NCI-H748 treated with DMSO at 0.1 percent for 48 hours (cell line): ENCODE measurements at places on chromosomes 1 and 21.

- DNase-seq, result no peak
Measured at GRCh38 chr1:110310300-110310699, 28.9 kb upstream of the RBM15 start.

DNA sequence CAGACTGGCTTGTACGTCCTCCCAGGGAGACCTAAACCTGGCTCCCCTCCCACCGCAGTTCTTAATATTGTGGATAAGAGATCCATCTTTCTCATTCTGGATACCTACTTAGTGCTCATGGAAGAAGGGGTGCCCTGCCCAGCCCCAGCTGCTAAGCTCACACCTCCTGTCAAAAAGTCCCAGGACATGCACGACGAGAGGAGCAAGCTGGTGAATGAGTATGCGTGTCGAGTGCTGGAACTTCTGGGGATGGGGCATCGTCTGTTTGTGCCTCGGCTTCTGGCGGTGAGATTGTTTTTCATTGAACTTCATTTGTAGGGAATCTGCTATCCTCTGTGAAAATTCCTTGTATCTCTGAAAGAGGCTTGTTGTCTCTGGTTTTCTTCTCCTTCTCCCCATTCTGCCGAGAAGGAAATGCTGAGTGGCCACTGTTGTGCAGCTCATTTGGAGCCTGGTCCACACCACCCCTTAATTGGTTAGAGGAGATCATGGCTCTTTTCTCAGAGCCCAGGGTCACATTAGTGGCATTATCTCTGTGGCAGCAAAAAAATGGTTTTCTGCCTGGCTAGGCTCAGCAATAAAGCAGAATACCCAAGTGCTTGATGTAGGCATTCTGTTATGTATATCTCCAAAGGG, 199.4 kb upstream of the CACYBP start:
- no peak for DNase-seq

DNA sequence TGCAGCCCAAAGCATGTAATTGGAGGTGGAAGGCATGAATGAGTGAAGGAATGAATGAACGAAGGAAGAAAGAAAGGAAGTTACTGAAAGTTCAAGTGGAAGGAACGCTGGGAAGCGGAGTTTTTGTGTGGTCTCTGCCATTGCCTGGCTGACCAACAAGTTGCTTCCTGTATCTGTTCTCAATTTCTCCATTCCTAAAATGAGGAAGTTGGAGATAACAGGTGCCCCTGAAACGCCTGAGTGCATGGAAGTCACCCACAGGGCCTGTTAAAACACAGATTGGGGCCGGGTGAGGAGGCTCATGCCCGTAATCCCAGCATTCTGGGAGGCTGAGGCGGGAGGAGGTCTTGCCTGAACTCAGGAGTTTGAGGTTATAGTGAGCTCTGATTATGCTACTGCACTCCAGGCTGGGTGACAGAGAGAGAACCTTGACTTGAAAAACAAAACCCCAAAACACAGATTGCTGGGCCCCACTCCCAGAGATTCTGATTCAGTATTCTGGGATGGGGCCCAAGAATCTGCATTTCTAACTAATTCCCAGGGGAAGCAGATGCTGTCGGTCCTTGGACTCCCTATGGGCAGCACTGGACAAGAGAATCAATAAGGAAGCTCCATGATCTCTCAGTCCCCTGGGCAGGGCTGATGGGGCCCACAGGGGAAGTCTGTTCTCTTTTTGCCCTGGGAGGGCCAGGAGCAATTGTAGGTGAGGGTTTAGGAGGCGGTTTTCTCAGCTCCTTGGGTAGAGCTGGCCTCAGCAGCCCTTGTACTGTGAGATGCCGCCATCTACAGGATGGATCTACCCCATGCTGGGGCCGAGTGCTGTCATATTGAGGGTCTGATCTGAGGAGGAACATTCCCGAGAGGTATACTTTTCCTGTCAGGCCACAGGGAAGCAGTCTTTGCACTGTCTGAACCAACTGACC, 3.3 kb upstream of the CNR2 start:
- no peak for DNase-seq

- no peak for DNase-seq
Measured at GRCh38 chr1:165116171-165116570, 240.3 kb downstream of the LMX1A start.

DNA sequence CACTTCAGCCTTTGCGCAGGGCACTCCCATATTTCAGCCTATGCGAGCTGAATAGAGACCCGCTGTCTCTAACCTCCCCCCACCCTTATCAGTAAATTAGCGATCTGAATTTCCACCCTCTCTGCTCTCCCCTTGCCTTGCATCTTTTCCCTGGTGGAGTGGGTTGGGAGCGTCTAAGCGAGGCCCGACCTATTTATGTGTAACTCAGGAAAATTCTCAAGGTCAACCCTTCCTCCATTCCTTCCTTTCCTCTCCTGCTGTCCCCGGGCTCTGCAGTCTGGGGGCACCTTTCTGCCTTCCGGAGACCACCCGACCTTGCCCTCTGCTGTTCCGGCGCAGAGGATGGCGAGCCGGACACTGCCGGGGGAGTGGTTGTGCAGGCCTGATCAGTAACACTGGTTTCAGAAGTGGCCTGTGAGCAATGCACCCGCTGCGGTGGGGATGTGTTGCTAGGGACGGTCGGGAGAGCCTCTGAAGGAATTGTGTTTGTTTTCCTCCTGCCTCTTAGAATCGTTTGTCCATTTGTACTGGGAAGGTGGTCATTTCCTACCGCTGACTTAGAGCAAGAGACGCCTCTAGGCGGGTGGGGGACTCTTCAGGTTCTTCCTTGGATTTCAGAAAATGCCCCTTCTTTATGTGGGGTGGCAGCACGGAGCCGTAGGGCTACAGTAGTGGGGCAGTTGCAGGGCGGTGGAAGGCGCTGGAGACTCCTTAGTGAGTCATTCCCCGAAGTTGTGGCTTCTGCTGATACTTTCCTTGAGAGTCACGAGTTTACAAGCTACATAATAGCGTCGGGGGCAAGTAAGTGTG, 513 bp downstream of the MGST3 start:
- peak; percentile 80 for DNase-seq

- DNase-seq, result no peak
Measured at GRCh38 chr1:172236958-172237357, 183.5 kb upstream of the C1orf105 start.

- no peak for DNase-seq
Measured at GRCh38 chr1:214901718-214902117, 180.8 kb upstream of the KCNK2 start.

DNA sequence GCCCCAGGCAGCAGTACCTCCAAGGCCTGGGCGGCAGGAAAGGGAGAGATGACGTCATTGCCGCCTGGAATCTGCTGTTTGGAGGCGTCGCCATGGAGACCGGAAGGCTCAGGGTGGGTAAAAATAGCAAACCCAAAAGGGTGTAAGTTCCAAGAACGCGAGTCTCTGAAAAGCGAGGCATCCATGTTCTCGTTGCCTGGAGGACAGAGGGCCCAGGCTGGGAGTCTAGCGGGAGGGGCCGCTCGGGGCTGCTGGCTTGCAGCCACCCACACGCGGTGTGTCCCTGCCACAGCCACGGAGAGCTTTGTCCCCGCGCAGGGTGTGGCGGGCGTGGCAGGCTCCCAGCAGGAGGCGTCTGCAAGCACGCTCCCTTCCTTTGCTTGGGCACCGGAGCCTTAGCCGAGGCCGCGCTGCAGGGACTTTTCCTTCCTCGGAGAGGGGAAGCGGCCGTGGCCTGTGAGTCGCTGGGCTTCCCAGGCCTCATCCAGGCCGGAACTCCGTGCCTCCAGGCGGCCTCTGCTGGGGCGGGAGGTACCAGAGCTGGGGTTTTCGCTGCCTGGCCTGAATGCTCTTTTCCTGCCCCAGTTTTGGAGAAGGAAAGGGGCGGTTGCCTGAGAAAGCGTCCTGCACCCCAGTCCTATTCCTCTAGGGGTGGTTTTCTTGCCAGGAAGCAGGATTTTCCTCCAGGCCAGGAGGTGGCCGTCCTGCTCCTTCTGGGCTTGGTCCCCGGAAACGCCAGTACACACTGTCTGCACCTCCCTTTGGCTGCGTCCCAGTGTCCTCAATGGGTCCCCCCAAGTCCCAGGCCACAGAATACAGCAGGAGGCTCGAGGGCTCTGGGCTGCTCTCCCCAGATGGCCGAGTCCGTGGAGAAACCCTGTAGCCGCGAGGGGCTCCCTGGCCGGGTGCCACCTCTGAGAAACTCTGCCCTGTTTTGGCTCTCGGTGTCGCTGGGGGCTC, 15.3 kb upstream of the SKI start:
- DNase-seq, result peak; percentile 26

- DNase-seq, result no peak
Measured at GRCh38 chr1:224498574-224499170, 64.1 kb upstream of the WDR26 start.

- DNase-seq, result no peak
Measured at GRCh38 chr21:46289655-46290179, 3.6 kb downstream of the YBEY start.

- no peak for DNase-seq
Measured at GRCh38 chr1:156963621-156964020, 43.2 kb downstream of the LRRC71 start.

- DNase-seq, result no peak
Measured at GRCh38 chr1:54380290-54380882, 25.8 kb downstream of the SSBP3 start.

DNA sequence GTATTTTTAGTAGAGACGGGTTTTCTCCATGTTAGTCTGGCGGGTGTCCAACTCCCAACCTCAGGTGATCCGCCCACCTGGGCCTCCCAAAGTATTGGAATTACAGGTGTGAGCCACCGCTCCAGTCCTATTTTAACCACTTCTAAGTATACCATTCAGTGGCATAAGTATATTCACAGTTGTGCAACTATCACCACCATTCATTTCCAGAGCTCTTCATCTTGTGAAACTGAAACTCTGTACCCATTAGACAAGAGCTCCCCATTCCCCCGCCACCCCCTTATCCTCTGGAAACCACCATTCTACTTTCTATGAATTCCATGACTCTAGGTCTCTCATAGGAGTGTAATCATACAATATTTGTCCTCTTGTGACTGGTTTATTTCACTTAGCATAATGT, 40.2 kb upstream of the CAMTA1 start:
- DNase-seq, result no peak

DNA sequence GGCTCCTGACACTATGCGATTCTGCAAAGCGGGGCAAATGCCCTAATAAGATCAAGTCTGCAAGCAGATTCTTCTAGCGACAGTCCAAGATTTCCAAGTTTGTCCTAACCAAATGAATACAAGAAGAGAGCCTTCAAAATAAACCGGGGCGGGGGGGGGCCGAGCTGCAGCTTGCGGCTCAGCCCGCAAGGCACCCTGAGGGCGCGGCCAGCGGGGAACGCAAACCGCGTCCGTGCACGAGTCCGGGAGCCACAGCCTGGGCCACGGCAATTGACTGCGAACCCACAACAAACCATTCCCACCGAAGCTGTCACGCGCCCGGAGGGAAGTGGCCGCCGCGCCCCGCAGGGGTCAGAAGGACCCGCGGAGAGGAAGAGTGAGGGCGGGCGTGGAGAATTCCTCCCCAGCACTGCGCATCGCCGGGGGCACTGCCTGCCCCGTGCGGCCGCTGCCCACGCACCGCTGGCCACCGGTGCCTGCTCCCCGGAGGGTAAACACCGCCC, 687 bp downstream of the TGFBR3 start:
- no peak for DNase-seq

GRCh38 chr1:224435999-224436398, 1.4 kb upstream of the WDR26 start:
- no peak for DNase-seq

- no peak for DNase-seq
Measured at GRCh38 chr1:228001738-228002535, 4.9 kb upstream of the WNT3A start.

DNA sequence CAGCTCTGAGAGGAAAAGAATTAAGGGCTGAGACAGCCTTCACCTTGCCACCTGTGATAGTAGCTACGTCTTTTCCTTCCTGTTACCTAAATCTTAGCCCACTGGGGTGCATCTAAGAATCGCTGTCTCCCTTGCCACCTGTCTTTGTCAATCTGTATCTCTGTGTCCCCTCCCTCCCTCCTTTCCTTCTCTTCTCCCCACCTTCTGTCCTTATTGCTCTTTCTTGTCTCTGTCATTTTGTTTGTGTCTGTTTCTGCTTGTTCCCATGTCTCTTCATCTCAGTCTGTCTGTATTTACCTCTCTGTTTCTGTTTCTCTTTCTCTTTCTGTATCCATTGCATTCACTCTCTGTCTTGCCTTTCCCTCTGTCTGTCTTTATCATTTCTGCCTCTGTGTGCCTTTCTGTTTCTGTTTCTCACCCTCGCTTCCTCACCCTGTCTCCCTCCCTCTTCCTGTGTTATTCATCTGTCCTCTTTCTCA, 30.2 kb downstream of the SLC22A15 start:
- DNase-seq, result no peak

DNA sequence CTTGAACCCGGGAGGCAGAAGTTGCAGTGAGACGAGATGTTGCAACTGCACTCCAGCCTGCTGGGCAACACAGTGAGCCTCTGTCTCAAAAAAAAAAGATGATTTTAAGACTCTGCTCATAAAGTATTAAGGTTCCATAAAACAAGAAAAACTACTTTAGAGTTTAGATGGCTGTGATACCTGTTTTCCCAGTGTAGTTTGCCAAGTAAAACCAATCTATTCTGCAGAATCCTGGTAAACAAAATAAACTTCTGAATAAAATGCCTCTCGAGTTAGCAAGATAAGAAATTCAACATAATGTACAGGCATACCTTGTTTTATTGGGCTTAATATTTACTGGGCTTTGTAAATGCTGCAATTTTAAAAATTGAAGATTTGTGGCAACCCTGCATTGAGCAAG, 30.8 kb downstream of the LTN1 start:
- DNase-seq, result no peak

GRCh38 chr1:59404796-59405195, 107.9 kb downstream of the FGGY start:
- no peak for DNase-seq

GRCh38 chr1:68791800-68792199, 294.9 kb upstream of the DEPDC1 start:
- no peak for DNase-seq

GRCh38 chr1:65339866-65340468, 30.6 kb downstream of the DNAJC6 start:
- no peak for DNase-seq

- DNase-seq, result no peak
Measured at GRCh38 chr1:11078631-11079030, 18.8 kb upstream of the SRM start.

- no peak for DNase-seq
Measured at GRCh38 chr1:17286646-17287045, 21.4 kb upstream of the PADI4 start.

- no peak for DNase-seq
Measured at GRCh38 chr21:33762803-33763581, 120.7 kb downstream of the ITSN1 start.

- DNase-seq, result no peak
Measured at GRCh38 chr1:178870944-178871343, at the start of gene ANGPTL1. TSS of gene ANGPTL1 (minus strand) at chr1:178871077. CDS start at chr1:178865776, 5,301 bp downstream.

GRCh38 chr1:20124456-20125057, 5.2 kb upstream of the PLA2G2D start:
- DNase-seq, result no peak

GRCh38 chr1:75131565-75132241, 2.5 kb upstream of the LHX8 start:
- DNase-seq, result no peak

DNA sequence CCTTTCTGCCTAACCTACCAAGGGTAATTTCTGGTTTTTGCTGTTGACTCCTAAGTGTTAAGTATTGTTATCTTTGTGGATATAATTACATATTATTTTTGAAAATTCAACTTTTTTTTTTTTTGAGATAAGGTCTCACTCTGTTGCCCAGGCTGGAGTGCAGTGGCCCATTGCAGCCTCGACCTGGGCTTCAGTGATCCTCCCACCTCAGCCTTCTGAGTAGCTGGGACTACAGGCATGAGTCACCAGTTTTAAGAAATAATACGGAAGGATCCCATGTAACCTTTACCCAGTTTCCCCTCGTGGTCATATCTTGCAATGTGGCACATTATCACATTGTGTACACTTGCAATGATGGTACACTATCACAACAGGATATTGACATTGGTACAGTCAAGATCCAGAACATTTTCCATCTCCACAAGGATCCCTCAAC, 3.1 kb downstream of the CHD1L start:
- no peak for DNase-seq
